WTC11 (cell line): ENCODE measurements at places on chromosomes 7 and 10.

GRCh38 chr10:62021128-62021665, 119.7 kb downstream of the ARID5B start:
- no peak for DNase-seq

DNA sequence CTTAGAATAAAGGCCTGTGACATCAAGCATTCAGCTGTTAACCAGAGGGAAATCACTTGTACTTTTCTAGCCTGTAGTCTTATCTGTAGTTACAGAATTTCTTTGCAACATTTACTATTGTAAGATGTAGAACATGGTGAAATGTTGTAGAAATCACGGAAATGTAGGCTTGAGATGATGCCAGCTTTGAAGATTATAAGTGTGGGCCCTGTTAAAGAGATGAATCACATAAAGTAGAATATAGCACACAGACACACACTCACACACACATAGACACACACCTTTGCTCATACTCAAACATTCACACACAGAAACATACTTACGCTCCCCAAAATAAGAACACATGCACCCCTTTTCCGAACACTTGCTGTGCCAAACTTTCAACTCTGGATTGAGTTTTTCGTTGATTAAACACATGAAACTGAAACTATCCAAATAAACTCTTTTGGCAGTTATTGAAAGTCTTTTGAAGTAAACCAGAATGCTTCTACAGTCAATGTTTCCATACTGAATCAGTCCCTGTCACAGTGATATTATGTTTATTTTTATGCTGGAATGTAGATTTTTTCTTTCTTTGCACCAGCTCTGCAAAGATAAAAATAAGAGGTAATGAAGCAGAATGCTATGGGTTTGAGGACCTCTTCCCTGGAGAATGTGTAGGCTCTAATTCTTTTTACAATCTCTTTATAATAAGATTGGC, 230.3 kb upstream of the MEOX2 start:
- DNase-seq, result no peak

DNA sequence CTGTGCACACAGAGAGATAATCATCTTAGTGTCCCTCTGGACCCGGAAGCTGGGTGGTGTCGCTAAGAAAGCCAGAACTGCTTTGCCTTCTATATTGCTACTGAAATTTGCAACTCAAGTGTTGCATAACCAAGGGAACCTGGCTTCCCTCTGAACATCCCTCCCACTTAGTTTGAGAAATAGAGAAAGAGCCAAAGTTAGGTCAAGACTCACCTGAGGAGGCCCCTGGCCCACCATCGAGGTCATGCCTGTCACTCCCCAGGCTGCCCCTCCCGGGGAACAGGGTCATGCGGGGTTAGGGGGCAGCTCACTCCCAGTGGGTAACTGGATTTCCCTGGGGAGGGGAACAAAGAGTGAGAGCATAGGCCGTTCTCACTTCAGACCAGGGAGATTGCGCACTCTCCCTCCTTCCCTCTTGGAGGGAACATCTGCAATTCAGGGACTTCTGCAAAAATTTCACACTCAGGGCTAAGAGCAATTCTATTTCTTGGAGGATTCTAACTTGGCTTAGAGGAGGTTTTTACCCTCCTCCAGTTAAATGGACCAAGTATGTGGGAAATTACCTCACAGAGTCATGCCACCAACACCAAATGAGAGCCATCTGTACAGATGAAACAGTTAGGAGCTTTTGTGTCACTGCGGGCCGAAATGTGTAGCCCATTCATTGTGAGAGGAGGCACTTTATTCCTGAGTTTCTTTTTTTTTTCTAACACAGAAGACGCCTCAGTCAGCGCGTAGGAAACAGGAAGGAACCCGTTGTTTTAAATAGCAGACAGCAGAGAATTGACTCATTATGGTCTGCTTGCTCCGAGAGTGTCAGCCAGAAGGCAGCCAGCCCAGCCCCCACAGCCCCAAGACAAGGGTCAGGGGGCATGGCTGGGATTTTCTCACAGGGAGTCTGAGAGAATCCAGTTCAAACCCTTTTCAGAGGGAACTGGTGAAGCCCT, 221.3 kb downstream of the ARHGAP12 start:
- DNase-seq, result no peak

DNA sequence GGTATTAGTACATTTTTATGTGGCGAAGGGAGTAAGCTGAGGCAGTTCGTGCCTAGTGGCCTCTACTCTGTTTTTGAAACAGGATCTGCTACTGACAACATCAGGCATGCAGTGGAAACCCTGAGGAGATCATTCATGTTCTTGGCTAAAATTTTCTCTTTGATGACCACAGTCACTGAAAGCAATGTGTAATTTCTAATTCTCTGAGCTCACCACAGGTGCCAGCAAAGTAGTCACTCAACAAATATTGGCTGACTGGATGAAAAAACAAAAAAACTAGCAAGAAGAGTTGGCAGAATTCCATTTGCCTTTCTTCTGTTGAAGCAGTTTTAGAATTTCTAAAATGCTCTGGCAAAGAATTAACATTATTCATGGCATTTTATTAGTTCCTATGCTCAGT, 176.5 kb upstream of the KCTD7 start:
- DNase-seq, result no peak

- no peak for DNase-seq
Measured at GRCh38 chr10:43041422-43042342, 35.2 kb upstream of the RET start.

DNA sequence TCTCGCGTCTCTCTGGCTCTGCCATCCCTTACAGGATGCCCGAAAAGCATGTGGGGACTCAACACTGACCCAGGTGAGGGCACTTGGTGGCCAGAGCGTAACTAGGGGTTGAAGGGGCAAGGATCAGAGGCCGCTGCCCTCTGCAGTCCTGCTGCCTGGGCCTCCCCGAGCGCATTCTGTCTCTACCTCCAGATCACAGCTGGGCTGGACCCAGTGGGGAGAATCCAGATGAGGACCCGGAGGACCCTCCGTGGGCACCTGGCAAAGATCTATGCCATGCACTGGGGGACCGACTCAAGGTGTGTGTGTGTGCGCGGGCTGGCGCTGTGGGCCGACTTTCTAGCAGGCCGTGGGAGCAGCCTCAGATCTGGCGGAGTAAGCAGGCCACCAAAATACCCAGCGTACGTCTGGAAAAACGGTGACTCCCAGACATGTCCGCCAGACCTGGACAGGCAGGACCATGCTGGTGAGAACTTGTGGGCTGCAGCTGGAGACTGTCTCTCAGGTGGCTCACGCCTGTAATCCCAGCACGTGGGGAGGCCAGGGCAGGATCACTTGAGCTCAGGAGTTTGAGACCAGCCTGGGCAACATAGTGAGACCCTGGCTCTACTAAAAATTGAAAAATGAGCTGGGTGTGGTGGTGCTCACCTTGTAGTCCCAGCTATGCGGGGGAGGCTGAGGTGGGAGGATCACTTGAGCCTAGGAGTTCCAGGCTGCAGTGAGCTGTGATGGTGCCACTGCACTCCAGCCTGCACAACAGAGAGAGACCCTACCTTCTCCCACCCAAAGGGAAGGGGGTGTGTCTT, 3.2 kb downstream of the GNB2 start:
- no peak for DNase-seq

GRCh38 chr10:113808168-113808567, 45.7 kb downstream of the DCLRE1A start:
- DNase-seq, result no peak

- no peak for DNase-seq
Measured at GRCh38 chr7:20794676-20795075, 8.0 kb upstream of the SP8 start.

DNA sequence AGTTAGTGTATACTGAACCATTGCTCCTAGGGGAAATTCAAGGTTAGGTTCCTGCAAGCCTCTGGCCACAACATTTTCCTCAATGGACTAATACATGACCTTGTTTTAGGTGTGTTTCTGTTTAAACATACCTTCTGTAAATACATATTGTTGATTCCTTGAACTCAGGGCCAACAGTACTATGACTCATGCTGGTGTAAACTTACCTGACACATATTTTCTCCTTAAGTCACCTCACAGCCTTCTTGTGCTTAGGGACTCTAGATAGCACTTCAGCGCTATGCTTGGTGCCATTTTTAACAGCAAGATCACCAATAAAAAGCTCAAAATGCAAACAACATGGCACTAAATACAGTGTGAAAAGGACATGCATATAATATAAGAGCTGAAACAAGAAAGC, 176.4 kb downstream of the TAX1BP1 start:
- DNase-seq, result no peak

DNA sequence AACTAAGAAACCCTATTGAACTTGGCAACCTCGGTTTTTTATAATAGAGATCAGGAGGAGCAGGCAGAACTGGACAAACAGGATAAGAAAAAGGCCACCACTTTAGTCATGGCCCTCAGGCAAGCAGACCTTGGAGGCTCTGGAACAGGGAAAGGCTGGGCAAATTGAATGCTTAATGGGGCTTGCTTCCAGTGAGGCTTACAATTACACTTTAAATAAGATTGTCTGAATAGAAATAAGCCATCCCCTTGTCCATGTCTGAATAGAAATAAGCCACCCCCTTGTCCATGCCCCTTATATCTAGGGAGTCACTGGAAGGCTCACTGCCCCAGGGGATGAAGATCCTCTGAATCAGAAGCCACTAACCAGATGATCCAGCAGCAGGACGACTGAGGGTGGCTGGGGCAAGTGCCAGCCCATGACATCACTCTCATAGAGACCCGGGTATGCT, 40.6 kb downstream of the AKR1B15 start:
- DNase-seq, result no peak

DNA sequence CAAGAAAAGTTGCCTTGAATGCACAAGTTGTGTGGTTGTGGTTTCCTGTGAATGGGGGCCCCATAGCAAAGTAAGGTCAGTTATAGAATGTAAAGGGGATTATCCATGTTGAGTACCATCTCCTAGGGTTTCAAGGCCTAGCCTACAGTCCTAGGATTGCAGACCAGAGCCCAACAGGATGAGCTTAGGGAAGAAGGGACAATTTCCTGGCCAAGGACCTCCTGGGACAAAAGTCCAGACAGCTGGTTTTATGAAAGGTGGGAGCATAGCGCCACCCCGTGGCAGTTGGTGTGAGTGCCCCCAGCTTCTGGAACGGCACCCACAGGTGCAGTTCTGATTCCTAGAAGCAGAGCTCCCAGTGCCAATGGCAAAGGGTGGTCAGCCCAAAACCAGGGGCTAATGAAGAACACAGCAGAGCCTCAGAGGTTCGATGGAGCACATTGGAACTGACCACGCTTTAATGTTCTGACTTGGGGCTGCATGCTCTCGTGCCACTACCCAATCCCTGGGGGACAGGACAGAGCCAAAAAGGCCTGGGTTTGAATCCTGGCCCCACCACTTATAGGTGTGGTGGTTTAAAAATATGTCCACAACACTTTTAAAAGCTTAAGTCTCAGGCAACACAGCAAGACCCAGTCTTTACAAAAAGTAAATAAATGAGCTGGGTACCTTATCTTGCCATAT, 25.8 kb upstream of the TMEM120A start:
- DNase-seq, result peak; percentile 83

DNA sequence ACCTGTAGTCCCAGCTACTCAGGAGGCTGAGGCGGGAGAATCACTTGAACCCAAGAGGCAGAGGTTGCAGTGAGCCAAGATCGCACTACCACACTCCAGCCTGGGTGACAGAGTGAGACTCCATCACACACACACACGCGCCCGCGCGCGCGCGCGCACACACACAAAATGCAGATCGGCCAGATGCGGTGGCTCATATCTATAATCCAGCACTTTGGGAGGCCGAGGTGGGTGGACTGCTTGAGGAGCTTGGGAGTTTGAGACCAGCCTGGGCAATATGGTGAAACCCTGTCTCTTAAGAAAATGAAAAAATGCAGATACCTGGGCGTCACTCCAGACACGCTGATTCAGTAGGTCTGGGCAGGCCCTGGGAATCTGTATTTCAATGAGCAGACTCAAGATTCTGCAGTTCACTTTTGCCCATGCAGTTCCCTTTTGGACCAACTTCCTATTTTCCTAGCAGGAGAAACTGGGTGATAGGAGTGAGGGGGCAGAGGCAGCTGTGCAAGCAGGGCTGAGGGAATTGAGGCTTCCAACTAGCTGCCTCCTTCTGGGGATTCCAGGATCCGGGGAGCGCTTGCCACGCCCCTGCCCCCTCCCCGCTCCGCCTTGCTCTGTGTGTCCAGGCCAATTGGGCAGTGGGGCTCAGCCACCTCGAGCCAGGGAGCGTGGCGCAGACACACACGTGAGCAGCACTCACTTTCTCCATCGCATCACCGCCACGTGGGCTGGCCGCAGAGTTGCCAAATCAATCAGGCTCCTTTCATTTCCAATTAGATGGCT, 173.6 kb downstream of the SH3PXD2A start:
- DNase-seq, result no peak

- DNase-seq, result no peak
Measured at GRCh38 chr10:88456730-88457129, 126.4 kb downstream of the RNLS start.

DNA sequence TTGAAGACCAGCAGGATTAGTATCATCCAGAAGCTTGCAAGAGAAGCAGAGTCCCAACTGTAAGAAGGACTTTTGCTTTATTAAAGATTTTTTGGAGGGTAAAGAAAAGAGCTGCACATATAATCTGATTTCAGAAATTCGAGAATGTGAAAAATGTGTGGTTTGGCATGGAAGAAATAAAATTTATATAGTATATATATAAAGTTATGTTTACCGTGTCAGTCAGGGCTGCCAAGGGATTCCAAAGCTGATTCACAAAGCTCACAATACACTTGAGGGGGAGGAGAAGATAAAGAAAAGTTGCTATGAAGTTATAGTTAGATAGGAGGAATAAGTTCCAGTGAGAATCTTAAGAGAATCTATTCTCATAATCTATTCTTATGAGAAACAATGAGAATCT, 231.8 kb upstream of the CACNA2D1 start:
- DNase-seq, result no peak

GRCh38 chr10:91677911-91678310, 45.0 kb upstream of the PPP1R3C start:
- DNase-seq, result no peak

- DNase-seq, result no peak
Measured at GRCh38 chr10:46266306-46266985, 20.4 kb upstream of the ANTXRL start.

GRCh38 chr10:45452743-45453452, 78.9 kb downstream of the ALOX5 start:
- no peak for DNase-seq

DNA sequence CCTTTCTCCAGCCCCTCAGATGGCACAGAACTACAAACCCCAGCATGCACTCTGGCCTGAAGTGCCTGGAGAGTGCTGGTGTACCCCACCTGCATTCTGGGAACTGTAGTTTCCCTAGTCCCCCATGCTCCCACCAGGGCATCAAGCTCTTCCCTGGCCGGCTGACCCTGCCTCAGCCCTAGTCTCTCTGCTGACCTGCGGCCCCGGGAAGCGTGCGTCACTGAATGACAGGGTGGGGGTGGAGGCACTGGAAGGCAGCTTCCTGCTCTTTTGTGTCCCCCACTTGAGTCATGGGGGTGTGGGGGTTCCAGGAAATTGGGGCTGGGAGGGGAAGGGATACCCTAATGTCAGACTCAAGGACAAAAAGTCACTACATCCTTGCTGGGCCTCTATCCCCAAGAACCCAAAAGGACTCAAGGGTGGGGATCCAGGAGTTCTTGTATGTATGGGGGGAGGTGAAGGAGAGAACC, 2.1 kb downstream of the NOS3 start:
- peak; percentile 78 for DNase-seq
